ENCODE measurements at places on chromosomes 12 and 14.
A peak's percentile ranks its signal among the peaks of the same experiment; 100 is the strongest.

DNA sequence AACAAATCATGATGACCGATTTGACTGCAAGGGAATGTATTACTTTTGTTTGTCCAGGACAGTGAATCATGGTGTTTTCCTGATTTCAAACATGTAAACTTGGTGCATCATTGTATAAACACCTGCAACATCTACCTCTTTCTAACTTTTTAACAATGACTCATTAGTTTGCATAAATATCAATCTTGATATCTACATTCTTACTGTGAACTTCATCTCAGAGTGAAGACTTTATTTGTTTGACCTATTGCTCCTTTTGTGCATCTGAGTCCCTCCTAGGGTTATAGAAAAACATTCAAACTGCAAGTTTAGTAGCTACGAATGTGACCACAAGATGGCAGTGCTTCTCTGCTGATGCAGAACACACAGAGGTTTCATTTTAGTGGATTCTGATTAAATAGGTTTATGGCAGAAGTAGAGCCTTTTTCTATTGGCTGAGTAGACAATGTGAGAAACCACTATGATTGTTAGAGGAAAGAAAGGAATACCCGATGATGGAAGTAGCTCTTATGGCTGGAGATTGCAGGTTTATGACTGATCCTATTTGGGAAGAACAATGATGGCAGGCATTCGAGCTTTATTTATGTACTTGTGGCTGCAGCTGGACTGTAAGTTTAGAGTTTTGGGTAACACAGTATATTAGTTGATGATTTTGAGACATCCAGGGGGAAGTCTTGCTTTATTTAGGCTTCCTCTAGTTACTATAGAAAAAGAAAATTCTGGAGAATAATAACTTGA lies 244.2 kb upstream of the OR4E1 start:
- peak; percentile 9 for DNase-seq

DNA sequence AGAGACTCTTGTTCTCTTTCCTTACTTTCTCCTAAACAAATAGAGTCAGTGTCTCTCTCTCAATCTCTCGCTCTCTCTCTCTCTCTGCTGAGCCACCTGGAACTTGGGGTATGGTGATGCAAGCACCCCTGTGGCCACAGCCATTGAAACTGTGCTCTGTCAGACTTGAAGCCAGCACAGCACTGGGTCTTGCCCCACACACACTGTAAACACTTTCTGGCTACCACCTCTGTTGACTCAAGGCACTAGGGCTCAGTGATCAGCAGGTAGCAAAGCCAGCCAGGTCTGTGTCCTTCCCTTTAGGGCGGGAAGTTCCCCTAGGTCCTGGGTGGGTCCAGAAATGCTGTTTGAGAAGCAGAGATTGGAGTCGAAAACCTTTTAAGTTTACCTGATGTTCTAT lies 125.9 kb upstream of the GARIN6 start:
- no peak for DNase-seq

DNA sequence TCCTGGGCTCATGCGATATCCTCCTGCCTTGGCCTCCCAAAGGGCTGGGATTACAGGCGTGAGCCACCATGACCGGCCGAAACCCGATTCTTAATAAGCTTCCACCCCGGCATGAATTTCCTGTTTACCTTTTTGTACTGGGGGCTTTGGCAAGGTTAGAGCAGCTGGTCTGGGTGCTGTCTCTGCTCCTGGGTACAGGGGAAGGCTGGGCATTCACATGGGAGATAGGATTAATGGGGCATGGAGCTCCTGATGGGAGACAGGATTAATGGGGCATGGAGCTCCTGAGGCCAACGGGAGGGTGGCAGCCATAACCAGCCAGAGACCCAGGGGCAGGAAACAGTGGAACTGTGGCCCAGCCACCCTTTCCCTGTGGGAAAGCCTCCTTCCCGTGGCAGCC lies 69.5 kb upstream of the DICER1 start:
- DNase-seq = no peak

DNA sequence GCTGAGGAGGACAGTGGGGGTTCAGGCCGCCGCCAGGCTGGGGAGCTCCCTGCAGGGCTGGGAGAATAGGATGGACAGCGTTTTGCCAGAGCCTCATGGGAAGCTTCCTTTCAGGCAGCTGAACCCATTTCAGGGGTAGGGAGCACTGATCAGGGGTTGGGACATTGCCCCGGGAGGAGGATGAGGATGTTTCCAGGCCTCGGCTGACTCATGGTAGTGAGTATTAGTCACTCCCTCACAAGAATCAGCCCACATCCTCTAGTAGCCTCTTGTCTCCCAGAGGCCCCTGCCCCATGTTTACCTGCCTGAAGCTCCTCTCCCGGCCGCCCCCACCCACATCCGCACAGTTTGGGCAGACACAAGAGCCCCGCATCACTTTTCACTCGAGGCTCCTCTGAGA lies 89.8 kb downstream of the ZFP36L1 start:
- peak; percentile 37 for DNase-seq

- no peak for DNase-seq
These were observed 7.9 kb downstream of the CCDC85C start for GRCh38 chr14:99596071-99596627.

DNA sequence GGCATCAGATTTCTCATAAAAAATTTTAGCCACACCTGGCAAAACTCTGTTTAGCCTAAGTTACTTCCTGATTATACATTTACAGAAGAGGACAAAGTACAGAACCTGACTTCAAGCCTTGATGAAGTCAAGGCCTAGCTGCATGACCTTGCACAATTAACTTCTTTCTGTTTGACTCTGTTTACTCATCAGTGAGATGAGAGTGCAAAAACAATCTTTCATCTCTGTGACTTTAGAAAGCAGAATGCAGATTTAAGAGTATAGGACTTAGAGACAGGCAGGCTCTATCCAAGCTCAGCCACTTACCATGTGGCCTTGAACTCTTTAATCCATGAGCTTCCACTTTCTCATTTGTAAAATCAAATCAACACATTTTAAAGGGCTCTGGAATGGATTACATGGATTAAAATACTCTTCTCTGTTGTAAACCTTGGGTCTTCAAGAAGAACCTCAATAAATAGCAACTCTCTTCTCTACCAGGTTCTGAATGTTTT lies 1178.9 kb downstream of the FLRT2 start:
- no peak for DNase-seq

- DNase-seq = peak; percentile 96
These were observed 327.2 kb downstream of the RAD51B start for GRCh38 chr14:68146818-68147217.

DNA sequence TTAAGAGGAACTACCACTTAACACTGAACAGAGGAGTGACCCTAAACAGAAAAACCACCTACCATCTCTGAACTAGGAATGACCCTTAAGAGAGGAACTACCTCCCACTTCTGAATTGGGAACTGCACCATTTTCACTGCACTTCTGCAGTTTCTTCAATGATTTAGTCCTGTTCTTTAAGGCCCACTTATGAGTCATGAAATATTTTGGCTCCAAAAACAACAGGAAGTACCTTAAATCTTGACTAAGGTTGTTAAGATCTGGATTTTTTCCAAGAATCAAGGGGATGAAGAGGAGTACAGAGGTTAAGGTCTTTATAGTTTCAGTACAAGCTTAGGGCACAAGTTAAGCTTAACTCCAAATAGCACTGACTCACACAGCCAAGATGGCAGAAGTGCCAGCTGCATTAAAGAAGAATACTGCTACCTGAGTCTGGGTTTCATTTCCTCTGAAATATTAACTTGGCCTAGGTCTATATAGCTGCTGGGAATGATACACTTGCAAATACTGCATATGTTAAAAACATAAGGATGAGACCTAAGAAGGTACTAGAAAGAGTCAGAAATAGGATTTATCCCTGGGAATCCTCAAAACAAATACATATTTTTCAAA lies 4.2 kb downstream of the NPC2 start:
- DNase-seq = no peak

DNA sequence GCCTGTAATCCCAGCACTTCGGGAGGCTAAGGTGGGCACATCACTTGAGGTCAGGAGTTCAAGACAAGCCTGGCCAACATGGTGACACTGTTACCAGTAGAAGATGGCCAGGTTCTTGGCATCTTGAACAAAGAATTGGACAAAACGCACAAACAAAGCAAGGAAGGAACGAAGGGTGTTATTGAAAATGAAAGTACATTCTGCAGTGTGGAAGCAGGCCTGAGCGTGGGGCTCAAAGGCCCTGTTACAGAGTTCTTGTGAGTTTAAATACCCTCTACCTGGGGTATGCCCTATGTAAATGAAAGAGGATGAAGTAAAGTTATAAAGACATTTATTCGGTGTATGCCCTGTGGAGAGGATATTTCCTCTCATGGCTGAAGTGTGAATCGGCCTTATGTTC lies 20.8 kb upstream of the CDK17 start:
- no peak for DNase-seq

GRCh38 chr12:122363782-122364181 lies 58.7 kb downstream of the CLIP1 start:
- peak; percentile 80 for DNase-seq

DNA sequence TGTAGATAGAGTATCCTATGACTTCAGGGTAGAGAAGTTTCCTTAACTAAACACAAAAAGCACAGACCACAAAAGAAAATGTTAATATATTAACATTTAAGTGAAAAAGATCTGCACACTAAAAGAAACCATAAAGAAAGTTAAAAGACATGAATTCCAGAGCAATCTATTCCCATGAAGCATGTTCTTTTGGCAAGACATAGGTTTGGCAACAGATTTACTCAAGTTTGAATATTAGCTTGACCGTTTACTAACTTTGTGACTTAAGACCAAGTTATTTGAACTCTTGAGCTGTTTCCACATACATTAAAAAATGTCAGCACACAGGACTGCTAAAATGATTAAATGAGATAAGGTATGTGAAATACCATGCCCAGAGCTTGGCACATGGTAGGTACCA lies 35.7 kb upstream of the GZMB start:
- DNase-seq = no peak

DNA sequence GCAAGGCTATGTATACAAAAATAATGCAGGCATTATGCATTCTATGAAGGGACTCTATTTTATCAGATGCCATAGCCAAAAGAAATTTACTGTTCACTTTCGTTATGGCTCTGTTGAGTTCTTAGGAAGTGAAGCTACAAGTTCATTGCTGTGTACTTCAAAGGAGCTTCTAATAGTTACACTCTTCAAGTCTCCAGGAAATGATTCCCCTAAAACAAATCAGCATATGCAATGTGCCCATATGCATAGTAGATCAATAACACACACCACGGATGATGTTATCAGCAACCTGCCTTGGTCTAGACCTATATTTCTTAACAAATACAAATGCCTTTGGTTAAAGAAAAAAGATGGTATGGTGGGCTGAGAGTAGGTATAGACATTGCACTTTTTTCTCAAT lies 83.4 kb downstream of the AKAP6 start:
- no peak for DNase-seq

GRCh38 chr14:71121711-71122110 lies 214.5 kb downstream of the PCNX1 start:
- DNase-seq = no peak

DNA sequence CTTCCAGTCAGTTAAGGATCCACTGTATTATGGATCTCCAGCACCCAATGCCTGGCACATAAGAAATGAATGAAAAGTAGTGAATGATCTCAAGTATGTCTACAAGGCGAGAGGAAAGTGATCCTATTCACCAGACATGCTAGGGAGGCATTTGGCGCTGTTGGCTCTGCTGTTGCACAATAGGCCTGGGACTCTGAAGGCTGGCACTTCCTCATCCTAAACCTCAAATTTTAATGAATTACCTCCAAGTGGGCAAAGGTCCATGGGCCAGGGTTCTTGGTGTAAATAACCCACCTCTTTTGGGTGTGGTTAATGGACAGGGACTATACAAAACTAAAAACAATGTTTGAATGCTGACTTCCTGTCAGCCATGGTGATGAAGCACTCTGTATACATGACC lies 173.4 kb upstream of the PZP start:
- no peak for DNase-seq

- no peak for DNase-seq
These were observed 315.3 kb downstream of the ZFP36L1 start for GRCh38 chr14:68477461-68478085.

DNA sequence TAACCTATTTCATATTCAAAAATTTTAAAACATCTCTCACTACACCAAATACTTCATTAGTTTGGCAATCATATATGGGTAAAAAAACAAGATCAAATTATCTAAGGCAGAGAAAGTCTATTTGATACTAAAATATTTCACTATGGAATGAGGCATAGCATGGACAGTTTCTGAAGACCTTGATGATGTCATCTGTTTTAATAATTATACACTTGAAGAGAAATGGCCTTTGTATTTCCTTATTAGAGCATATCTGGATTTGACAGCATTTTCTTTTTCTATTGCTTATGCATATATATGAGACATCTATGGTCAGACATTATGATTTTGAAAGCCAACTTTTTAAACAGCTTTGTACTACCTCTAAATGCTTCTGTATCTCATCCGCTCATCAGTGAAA lies 88.6 kb downstream of the DDHD1 start:
- no peak for DNase-seq
